ENCODE measurements at places on chromosomes 4 and X.

- no peak for DNase-seq
Observed at GRCh38 chrX:39653691-39654090, 444.1 kb downstream of the BCOR start.

- no peak for DNase-seq
Observed at GRCh38 chr4:42489095-42489494, 91.8 kb downstream of the SHISA3 start.

DNA sequence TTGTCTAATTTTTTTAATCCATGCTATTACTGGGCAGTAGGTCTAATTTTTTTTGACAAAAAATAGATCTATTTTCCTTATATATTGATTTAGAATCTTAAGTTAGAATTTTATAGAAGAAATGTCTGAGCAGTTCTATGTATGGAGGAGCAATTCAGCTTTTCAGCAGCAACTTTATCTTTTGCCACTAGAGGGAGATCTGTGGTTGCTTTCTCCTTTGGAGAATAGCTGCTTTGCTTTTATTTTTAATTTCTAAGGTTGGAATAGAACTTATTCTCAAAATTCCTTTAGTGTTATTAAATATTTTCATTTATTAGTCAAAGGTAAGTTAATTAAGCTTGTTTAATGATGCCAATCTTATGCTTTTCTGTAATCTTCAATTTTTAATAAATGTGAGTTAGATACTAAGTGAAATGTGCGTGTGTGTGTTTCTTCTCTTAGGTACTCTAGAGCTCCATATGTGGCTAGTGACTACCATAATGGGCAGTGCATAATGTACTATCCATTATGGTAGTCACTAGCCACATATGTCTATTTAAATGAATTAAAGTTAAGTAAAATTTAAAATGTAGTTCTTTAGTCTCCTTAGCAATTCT lies 29.3 kb downstream of the FAM199X start:
- no peak for DNase-seq

GRCh38 chrX:130082244-130083106 lies 27.8 kb downstream of the ELF4 start:
- DNase-seq, result peak; percentile 46

DNA sequence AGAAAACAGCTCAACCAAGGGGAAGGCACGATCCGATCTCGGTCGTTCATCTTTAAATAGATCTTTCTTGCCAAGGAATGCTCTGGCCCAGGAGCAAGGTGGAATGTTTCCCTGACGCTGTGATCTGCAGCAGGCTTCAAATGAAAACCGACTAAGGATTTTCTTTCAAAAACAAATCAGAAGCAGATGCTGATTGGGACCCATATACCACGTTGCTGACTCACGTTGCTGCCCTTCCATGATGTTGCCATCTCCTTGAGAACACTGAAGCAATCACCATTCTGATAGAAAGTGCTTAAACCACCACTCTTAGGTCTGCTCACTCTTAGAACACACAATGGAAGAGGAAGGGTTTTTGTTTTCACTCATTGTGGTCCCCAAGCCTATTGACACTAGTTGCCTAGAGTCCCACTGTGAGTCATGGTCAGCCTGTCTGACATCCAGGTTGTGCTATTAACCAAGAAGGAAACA lies 26.1 kb downstream of the LAMTOR3 start:
- no peak for DNase-seq

DNA sequence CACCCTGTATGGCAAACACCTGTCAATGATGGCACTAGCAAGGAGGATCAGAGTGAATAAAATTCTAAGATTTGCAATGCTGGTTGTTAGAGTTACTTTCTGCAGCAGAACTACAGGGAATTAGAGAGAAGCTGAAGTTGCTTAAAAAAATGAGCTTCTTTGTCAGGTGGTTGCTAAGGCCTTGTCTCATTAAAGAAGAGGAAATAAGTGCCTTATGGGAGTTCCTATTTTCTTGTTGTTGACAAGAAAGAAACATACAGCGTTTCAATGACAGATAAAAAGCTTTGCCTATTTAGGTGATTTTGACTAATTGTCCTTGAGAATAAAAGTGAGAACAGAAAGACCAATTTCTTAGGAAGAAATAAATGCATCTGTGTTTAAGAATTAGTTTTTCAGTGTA lies 106.0 kb upstream of the ARHGAP24 start:
- no peak for DNase-seq

DNA sequence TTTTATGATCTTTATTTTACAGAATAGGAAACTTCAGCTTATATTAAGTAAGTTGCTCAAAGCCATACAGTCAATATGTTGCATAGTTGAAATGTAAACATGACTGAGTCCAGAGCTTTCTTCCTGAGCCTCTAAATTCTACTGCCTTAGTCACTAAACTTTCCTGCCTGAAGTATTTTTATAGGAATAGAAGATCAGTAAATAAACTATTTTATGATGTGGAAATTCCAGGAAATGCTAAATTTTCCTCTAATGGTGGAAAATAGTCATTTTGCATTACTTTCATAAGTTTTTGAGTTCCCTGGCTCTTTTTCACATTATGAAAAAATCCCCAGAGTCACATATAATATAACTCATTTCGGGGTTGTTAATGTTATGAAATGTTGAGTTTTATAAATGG lies 182.8 kb downstream of the BANK1 start:
- DNase-seq, result no peak

DNA sequence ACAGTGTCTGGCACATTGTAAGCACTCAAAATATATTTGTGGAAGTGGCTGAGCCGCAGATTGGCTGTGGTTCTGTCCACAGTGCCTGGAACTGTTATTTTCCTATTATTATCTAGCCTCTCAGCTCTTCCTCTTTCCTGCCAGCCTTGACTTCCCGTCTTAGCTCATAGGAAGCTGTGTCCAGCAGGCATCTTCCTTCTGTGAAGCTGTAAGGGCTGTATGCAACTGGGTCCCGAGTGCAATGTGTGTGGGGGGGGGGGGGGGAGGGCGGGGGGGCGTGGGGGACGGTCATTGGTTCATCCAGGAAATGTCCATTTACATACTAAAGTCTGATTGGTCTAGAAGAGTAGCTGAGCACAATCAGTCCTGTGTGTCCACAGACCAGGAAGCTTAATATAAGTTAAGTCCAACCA lies 210.7 kb downstream of the PDGFRA start:
- no peak for DNase-seq

DNA sequence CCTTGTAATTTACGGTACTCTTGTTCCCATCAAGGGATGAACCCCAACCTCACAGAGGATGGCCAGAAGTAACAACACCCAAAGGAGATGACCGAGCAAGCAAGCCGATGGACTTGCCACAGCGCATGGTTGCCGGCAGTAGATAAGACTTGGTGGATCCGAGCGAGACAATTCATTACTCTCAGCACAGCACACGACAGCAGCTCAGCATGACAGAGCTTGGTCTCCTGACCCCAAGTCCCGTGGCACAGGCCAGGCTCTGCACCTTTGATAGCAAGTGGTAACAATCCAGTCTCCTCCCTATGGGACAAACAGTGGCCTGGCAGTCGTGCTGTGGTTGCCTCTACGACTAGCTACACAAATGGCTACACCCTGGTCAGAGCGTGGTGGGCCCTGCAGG lies 26.3 kb downstream of the RWDD4 start:
- no peak for DNase-seq

- no peak for DNase-seq
Observed at GRCh38 chrX:32520789-32521188, 690.6 kb downstream of the DMD start.

DNA sequence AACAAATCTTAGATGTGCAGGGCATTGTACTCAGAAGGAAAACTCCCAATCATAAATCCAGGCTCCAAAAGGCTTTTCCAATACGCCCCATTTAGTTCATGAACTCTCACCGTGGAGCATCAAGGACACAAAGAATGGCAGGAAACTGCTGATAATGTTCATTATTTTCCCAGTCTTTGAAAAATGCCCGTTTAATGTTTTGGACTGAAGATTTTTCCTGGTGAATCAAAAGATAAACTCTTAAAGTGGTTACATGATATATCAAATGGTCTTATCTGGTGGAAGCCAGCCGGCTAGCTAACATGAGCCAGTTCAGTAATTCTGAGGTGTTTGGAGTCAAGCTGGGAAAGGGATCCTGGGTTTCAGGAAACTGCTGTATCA lies 62.1 kb upstream of the AP1S2 start:
- no peak for DNase-seq

- no peak for DNase-seq
Observed at GRCh38 chr4:74540193-74540592, 95.3 kb downstream of the AREG start.

GRCh38 chr4:177047851-177048174 lies 255.1 kb upstream of the VEGFC start:
- no peak for DNase-seq

GRCh38 chr4:184620212-184620867 lies 28.9 kb downstream of the CASP3 start:
- no peak for DNase-seq

- DNase-seq, result no peak
Observed at GRCh38 chr4:112923516-112923915, 125.9 kb upstream of the ANK2 start.

Data from stimulated activated CD8-positive, alpha-beta memory T cell treated with anti-CD3 and anti-CD28 coated beads, Interleukin-2, amount 100 ng/mL, for 1 hour (primary cell).